ENCODE measurements at places on chromosomes 6 and 20.

- no peak for DNase-seq
Measured at GRCh38 chr6:156852147-156852857, 75.1 kb downstream of the ARID1B start.

DNA sequence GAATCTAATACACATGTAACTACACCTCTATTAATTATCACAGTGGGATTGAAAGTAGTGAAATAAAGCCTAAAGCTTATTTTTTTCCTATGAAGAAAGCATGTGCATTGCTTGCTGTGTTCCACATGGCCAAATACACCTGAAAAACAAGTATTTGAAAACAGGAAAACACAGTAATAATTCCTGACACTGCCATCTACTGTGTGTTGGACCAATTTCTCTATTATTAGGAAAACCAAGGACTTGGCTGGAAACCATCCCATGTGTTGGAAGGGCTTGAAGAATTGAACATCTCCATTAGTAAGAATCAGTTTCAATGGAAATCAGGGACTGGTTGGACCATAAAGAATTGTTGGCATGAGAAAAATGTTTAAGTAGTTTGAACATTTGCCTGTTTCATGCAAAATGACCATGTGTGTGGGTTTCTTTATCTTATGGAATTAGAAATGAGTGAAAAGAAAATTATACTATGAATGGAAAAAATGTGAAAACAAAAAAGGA, 124.1 kb downstream of the PHF3 start:
- no peak for DNase-seq

GRCh38 chr6:35148167-35148741, 7.1 kb upstream of the TCP11 start:
- no peak for DNase-seq

DNA sequence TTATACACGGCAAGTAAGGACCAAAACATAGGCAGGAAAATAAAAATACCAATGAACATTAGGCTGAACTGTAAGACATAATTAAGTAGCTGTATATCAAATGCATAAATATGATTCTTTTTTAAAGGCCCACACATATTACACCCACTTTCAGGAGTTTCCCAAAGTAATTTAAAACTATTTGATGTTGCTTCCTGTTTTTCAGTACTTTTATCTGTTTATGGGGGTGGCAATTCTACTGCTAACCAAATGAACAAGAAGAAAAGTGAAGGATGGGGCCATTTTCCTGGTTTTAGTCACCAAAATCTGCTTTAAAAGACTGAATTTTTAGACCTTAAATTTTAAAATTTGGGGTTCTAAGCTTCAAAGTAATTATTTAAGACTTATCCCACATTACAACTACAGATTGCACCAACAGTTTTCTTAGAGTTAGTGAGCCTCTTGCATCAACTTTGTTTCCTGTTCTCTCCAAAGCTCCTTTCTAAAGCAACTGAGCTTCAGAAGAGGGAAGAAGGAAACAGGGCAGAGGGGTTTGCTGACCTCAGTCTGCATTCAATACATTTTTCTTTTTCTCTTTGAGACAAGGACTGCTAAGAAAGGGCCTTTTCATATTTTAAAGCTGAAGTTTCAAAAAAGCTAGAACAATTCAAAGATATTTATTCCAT, 191.0 kb downstream of the BACH2 start:
- DNase-seq: no peak

- peak; percentile 11 for DNase-seq
Measured at GRCh38 chr6:41371992-41372831, 36.8 kb downstream of the NCR2 start.

DNA sequence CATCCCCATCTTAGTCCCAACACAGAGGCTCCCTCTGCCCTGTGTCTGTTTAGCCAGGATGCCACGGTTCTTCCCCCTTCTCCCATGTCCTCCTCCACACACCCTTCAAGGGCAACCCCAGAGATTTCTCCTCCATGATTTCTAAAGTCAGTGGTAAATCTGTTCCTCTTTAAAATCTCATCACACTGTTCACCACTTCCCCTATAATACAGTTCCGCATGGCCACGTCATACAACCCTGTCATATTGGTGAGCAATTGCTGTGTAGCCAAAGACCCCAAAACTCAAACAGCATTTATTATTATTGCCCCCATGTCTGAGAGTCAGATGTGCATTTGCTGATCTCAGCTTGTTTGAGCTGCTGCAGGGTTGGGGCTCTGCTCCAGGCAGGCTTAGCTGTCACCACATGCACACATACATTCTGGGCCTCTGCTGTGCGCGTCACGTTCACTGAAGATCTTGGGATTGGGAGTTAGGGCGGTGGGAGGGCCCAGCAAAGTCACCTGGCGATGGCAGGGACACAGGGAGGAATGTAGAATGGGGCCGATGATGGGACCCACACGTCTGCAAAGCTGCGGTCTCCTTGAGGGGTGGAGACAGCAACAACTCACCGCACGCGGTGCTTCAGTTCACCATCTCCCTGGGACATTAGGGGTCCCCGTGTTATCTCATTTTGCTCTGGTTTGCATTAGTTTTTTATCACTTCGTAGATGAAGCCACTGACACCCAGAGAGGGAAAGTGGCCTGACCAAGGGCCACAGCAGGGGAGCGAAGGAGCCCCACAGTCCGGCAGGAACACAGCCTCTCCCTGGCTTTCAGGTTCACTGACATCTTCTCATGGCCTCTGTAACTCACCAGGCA, 36.9 kb upstream of the CD93 start:
- no peak for DNase-seq

- DNase-seq: no peak
Measured at GRCh38 chr6:44453146-44453545, 65.6 kb downstream of the CDC5L start.

GRCh38 chr20:44911264-44911921, 1.5 kb downstream of the PABPC1L start:
- no peak for DNase-seq

DNA sequence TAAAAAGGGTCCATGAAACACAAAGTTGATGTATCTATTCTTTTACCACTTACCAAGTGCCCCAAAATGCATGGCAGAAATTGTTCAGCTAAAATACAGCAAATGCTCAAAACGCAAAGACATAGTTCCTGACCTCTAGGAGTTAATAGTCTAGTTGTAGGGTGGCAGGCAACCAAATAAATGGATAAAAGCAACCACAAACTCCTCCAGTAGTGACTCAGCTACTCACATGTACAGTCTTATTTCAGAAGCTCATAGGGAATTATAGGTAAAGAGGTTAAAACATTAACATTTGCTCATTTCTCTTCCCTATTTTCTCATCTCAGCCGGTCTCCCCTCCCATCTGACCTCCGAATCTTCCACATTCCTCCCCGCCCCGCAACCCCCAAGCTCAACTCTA, 143.9 kb upstream of the INSM1 start:
- DNase-seq: no peak

GRCh38 chr6:26158076-26158580, 70.9 kb downstream of the HFE start:
- DNase-seq: no peak
